ENCODE measurements at places on chromosomes 1 and 21.

- no peak for DNase-seq
These were observed 62.0 kb upstream of the RASAL2 start for GRCh38 chr1:178031856-178032320.

DNA sequence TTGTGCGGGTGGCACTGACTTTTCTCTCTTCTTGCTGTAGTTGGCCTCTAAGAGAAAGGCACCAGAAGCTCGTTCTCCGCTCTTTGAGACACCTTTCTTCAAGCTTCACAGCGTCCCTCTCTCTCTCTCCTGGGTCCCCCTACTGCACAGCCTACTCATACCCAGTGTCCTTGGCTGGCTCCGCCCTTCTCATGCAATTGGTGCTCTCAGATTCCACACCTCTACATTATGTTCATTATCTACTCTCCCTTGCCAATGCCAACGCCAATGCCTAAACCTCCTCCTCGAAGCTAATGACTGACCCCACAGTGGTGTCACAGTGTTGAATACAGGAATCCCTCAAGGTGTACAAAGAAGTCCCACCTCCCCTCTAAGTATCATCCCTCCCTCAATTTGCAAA, 4.8 kb upstream of the DNAJC28 start:
- DNase-seq = no peak

- no peak for DNase-seq
These were observed 56.2 kb upstream of the FASLG start for GRCh38 chr1:172602706-172603105.

GRCh38 chr1:1353389-1354151, 4.4 kb upstream of the DVL1 start:
- DNase-seq = no peak

DNA sequence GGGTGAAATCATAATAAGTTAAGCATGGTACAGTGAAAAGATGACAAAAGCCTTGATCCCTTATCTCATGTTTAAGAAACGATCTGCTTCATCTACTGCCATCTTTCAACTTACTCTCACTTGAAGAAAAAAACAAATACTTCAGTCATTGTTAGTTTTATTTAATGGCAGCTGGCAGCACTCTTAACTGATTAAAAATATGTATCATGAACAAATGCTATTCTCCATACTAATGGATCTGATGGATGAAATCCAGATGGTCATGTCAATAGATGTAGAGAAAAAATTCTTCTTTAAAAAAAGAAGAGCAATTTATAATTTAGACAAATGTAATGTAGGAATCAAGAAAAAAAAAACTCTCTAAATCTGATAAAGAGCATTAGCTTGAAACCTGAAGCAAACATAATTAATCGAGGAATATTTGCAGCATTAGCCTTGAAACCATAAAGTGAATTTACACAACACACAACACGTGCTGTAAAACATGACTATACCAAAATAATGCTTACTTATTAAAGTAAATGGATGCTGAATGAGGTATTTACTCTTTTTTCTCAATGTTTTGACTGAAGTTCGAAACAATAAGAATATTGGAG, 579.0 kb upstream of the ADAMTS5 start:
- DNase-seq = no peak

GRCh38 chr1:27489501-27489972, 430 bp downstream of the WASF2 start:
- DNase-seq = no peak

DNA sequence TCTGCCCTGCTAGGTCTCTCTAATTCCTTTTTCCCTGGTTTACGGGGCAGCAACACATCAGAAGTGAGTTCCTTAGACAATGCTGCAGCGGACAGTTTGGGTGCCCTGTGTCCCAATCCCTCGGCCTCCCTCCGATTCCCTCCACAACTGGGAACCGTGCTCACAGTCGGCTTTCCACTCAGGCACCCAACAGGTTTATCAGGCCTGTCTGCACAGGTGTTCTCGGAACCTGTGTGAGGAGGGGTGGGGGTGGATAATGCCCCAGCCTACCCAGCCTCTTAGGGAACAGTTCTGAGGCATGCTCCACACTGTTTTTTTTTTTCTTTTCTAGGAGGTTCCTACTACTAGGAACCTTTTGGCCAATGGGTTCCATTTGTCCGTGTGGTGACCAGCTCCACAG, 131.2 kb downstream of the DISC1 start:
- no peak for DNase-seq

DNA sequence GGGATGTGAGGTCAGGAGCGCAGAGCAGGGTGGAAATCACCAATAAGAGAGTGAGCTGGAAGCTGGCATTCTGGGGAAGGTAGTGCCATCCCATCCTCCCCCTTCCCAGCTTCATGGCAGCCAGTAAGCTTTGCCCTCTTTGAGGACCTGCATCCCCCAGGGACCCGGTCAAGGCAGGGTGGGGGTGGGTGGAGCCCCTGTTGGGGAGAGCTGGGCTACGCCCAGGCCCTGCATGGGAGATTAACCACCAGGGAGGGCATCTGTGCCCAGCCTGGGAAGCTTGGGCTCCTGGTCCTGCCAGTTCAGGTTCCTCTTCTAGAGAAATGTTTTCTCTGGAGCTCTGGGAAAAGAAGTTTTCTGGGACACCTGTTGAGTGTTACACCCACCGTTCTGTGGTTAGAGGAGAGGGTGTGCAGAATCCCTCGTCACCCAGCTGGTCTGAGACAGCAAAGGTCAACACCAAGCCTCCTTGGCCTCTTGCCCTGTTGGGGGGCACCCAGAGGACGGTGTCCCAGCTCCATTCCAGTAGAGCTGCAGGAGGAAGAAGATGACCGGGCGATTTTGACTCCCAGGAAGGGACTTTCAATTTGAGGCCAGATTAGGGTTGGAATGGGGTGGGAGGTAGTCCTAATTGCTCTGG, 30.1 kb upstream of the TENT5C start:
- no peak for DNase-seq
